Urinary bladder (tissue), 4 donors: ENCODE measurements at places on chromosomes 1 and 21. TPM values are rescaled to one million over a fixed set of nuclear protein-coding genes. Genes with fewer than 3 reads are reported as not detected.

GRCh38 chr1:7654725-7655124 lies 116.4 kb upstream of the VAMP3 start:
- DNase-seq, result no peak

The RUNX1 gene
- 15.6 TPM for total RNA-seq

The ATP6V1G3 gene
- total RNA-seq, result not detected

DNA sequence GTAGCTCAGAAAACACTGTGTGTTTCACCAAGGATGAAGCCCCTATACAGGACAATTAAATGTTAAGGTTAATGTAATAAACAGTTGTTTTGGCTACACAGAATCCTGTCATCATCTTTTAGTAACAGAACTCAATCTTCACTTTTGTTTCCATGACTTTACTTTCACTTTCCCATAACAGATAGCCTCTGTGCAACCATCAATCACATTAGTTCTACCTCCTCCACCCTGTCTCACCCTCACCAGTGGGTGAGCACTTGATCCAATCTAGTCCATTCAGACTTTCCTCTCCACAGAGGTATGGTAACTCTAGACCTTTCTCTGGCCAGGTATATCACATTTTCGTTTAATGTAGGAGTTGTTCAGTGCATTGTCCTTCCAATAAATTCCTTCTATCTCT lies 1018.5 kb downstream of the ADGRL2 start:
- DNase-seq, result no peak

DNA sequence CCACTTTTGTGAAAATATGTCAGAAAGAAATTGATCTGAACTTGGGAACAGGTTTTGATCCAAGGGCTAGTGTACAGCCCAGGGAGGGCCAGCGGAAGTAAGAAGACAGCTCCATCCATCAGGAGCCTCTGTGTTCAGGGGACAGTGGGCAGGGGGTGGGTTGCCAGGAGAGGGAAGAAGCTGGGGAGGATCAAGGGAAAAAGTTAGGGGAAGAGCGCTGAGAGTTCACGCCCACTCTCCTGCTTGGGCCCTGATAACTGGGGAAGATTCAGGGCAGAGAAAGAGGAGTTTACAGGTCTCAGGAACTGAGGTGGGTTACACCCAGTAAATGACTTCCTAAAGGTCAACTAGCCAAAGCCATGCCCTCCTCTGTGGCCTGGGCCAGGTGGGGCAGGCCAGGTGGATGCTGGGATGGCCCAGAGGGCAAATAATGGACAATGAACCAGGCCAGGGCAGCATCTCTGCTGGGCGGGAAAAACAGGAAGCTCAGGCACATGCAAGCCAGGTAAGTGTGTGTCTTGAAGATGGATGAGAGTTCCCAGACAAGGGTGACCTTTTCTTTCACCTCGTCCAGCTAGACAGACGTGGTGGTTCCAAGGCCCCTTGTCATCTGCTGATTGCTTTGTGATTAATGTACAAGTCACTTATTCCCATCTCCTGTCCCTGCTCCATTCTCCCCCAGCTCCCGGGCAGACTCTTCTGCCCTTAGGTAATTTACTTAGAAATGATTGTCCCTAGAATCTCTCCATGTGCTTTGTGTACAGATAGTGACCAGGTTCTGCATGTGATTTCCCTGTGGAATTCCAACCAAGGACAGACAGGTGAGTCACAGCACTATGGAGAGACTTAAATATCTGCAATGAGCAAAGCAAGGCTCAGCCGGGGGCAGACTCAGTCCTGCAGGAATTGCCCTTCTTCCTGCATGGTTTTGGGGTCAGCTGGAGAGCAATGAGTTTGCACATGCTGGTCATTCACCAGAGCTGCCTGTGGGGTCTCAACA lies 57.0 kb downstream of the MDM4 start:
- DNase-seq, result no peak

- DNase-seq, result no peak
These were observed 82.5 kb upstream of the NR5A2 start for GRCh38 chr1:199944986-199945385.

The CCDC27 gene
- not detected for total RNA-seq

The KNCN gene
- not detected for total RNA-seq

GRCh38 chr1:6512245-6512907 lies 20.9 kb upstream of the PLEKHG5 start:
- DNase-seq, result no peak

DNA sequence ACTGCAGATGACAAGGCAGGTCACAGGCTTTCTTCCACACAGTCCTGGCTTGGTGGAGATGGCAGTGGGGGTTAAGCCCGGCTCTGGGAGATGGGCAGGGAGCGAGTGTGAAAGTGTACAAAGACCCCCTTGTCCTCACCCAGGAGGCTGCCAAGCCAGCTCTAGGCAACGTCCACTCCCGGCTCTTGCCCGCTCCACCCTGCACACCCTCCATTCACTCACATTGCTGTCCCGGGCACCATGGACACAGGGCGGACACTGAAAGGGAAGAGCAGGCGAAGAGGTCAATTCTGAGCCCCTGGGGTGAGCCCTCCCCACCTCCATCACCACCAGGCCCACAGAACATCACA lies 8.9 kb downstream of the COL16A1 start:
- DNase-seq, result no peak

GRCh38 chr1:56206391-56206790 lies 373.0 kb downstream of the PLPP3 start:
- no peak for DNase-seq

The HTR6 gene
- not detected for total RNA-seq

DNA sequence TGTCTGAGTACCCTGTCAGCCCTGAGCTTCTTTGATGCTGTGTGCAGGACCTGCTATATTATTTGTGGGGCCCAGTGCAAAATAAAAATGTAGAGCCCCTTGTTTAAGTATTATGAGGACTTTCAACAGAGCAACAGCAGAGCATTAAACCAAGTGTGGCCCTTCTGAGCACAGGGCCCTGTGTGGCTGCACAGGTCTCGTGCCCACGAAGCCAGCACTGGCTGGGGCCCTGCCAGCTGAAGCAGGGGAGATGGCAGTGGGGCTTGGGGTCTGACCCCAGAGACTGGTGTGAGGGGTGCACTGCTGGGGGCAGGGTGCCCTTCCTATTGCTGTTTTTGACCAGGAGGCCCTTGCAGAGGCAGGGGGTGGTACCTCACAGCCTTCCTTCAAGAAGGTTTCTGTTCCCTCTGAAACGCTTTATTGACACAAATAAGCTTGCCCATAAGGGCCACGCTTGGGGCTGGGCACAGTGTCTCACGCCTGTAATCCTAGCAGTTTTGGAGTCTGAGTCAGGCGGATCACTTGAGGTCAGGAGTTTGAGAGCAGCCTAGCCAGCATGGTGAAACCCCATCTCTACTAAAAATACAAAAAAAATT lies 2.2 kb upstream of the SEMA4A start:
- no peak for DNase-seq

- no peak for DNase-seq
These were observed 55.3 kb upstream of the KCND3 start for GRCh38 chr1:112044745-112045144.

The DNASE2B gene
- total RNA-seq, result not detected

DNA sequence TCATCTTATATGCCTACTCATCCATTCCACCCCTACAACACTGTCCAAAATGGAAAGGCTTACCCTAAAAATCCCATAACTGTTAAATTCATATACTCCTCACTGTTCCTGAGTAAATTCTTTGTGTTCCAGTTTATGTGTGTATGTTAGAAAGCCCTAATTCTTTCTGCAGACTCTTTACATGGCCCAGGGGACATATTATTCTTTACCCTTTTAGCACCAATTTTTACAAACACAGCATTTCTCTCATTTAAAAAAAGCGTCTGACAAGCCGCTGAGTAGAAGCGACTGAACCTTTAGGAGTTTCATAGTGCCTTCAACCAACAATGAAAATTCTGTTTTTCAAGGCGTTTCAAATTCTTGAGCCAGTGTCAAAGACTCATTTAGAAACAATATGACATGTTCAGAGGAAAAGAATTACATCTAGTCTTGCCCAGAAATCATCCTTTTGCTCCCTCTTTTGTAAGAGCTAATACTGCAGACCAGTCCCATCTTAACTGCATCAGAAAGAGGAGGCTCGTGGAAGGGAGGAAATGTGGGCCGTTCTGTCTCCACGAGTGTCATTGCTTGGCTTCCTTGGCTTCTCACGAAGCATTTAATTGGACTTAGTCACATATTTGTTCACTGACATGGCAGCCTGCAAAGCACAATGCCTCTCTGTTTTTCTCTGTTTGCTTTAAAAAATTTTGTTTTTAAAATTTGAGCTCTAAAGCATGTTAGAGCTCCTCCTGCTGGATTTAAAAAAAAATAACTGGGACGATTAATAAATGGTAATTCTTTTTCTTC lies 21.3 kb upstream of the C1orf105 start:
- peak; percentile 82 for DNase-seq

DNA sequence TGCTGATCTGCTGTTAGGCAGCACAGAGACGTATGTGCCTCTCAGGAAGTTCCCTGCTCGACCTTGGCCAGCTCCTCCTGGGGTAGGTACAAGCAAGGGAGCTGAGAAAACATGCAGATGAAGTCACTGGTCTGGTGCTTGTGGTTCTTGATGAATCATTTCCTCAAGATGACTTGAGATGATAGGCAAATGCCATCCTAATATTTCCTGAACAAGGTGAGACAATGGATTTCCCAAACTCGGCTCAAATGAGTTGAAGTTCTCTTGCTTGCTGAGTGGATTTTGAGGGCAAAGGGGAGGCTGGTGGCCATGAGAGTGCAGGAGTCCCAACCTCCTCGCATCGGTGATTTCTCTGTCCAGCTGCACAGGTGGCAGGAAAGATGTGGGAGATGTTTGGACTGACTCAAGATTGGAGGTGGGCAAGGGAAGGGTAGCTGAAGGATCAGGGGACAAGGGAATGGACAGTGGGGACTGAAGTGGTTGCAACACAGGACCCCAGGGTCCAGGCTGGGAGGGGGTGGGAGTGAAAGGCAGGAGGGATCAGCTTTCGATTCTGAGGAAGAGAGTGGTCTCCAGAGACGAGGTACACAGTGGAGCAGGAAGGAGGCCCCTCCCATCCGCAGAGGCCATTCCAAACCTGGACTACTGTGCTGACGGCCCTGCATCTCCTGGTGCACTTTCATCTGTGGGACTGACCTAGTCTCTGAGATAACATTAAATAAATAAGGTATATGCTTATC lies 63.9 kb downstream of the CAPN2 start:
- DNase-seq, result no peak

GRCh38 chr1:219805191-219805590 lies 123.2 kb downstream of the SLC30A10 start:
- DNase-seq, result no peak

DNA sequence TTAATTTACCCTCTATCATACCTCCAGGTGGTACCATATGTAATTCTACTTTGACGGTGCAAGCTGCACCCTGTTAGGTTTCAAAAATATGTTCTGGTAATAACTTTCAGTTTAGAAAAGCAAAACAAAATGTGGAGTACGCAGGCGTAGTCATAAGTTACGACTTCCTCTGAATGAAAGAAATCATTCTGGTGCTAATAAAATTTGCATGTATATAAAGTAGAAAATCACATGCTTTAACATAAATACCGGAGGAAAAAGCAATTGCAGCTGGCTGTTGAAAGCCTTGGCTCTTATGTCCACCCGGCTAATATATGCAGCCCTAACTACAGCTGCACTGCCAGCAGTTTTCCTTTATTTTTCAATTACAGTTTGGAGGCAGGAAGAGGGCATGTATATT lies 65.2 kb upstream of the TMPRSS15 start:
- DNase-seq, result no peak

DNA sequence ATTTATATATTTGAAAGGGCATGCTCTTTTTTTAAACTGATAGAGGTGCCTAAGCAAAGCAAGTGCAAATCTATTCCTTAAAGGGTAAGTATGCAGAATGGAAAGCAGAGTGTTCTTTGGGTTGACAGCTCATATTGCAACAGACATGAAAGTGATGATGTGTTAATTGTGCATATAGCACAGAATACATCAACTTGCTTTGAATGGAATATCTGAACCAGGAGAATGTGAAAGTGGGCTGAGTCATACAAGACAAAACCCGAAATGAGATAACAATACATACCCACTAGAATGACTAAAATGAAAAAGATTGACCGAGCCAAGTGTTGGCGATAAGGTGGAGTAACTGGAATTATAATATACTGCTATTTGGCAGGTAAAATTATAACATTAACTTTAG lies 4.3 kb downstream of the CR1 start:
- DNase-seq, result no peak

The CD1E gene
- total RNA-seq, result 0.69 TPM

The EFNA1 gene
- 31.1 TPM for total RNA-seq

GRCh38 chr1:29502911-29503840 lies 266.9 kb downstream of the PTPRU start:
- DNase-seq, result no peak

- no peak for DNase-seq
These were observed 4.2 kb downstream of the LY9 start for GRCh38 chr1:160800142-160800541.

- DNase-seq, result no peak
These were observed 417.1 kb downstream of the SETD4 start for GRCh38 chr21:35643176-35643575.

DNA sequence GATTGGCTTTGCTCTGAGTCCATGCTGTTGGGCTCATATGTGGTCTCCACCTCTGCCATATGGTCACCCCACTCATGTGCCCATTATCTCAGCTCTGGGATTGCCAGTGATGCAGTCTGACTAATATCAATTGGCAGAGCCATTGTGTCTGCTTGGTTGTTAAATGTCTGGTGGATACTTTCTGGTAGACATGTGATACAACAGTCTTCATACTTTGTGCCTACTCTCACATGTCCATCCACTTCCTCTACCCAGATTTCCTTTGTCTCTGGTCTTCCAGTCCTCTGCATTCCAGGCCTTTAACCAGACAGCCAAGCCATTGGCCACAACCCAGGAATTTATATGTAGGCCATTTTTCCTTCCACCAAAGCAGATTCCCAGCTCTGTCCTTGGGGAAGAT lies 30.8 kb upstream of the DIPK1A start:
- DNase-seq, result no peak

- no peak for DNase-seq
These were observed 62.5 kb downstream of the SLC16A1 start for GRCh38 chr1:112893288-112894009.

The TRABD2B gene
- total RNA-seq, result 2.4 TPM

- no peak for DNase-seq
These were observed 3.3 kb downstream of the ZBTB37 start for GRCh38 chr1:173871500-173871899.
